ENCODE measurements at places on chromosomes 7 and 10.
A peak's percentile ranks its signal among the peaks of the same experiment; 100 is the strongest.

DNA sequence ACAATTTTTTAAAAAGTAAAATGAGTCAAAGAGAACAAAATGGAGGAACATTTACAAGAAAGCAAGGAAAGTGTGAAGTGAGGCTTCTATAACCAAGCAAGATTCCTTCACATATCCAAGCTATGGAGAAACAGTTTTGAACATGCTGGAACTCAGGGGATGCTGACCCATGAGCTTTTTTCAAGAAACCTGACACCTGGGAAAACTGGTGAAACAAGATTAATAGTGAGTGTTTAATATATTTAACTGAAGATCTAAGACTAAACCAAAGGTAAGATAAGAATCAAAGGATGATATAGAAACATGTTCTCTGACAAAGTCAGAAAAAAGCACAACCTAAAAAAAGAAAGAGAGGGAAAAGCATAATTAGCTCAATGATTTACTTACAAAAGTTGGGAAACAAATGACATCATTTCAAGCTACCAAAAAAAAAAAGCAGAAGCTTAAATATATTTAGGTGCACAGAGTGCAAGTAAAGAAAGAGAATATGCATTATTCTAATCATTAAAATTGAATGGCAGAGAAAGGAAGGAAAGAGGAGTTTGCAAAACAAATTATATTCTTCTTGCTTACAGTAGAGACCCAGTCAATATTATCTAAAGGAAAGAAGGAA is 24.9 kb downstream of the C7orf25 start:
- DNase-seq = no peak

- DNase-seq = no peak
These were observed 261.0 kb upstream of the KLF6 start for GRCh38 chr10:4046030-4046429.

DNA sequence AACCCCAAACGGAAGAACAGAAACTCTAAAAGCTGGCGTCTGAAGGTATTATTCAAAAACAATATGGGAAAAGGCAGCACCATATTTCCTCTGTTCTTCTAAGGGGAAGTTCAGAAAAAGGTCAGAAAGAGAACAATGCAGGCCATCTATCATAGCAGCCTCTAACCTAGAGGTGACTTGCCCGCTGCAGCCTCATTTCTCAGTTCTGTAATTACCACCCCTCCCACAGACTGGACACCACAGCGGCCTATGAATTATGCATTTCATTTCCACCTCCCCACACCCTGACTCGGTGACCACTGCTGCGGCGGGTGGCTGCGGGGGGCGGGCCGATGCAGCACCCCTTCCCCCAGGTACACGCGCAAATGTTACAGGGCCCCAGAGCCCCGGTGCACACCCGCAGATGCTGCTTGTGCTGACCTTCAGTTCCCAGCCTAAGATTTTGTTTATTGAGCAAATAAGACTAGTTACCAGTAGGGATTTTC is 125.5 kb downstream of the CLEC2L start:
- DNase-seq = no peak

DNA sequence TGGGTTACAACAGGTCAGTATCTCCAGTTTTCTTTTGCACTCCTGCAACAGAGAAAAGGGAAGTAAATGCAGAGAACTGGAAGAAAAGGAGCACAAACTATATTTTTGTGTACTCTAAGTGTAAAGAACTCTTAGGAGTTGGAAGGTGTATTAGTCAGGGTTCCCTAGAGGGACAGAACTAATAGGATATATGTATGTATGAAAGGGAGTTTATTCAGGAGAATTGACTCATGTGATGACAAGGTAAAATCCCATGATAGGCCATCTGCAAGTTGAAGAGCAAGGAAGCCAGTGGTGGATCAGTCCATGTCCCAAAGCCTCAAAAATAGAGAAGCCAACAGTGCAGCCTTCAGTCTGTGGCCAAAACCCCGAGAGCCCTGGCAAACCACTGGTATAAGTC is 22.6 kb upstream of the RAB18 start:
- no peak for DNase-seq

- no peak for DNase-seq
These were observed 23.1 kb upstream of the SDHAF3 start for GRCh38 chr7:97094284-97094930.

- DNase-seq = peak; percentile 73
These were observed 429.0 kb upstream of the MTPN start for GRCh38 chr7:136405931-136406777.

GRCh38 chr10:129969184-129969910 is 5.3 kb upstream of the EBF3 start:
- no peak for DNase-seq

GRCh38 chr10:83218205-83218604 is 921.1 kb upstream of the GHITM start:
- no peak for DNase-seq

DNA sequence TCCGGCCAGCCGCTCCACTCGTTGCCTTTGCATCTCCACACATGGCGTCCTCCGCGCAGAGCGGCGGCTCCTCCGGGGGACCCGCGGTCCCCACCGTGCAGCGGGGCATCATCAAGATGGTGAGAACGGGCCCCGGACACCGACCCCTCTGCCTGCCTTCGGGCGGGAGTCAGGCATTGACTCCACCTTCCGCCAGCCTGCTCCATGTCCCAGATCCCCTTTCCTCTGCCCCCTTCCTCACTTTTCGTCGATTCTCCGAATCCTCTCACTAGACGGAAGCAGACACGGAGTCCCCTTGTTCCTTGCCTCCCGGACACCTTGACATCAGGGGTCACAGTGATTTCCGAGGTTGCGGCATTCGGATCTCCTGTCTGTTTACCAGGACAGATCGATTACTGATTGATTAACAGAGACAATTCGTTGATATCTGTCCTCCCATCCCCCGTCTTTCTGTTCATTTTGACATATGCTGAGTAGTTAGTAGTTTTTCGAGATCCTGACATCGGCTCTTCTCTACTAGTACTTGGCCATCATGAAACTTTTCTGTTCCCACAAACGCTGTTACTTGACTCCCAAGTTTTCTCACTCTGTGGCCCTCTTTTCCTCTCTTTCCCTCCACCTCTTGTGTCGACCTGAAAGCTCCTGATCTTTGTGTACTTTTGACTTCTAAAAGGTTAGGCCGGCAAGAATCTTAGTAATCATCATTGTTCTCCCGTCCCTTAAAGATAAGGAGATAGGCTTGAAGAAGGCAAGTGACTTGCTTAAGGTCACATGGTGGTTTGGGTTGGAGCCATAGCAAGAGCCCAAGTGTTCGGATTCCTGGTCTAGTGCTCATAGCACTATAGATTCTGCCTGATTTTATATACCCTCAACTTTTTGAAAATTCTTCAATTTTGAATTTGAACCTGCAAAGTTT is 597 bp downstream of the SND1 start:
- no peak for DNase-seq

DNA sequence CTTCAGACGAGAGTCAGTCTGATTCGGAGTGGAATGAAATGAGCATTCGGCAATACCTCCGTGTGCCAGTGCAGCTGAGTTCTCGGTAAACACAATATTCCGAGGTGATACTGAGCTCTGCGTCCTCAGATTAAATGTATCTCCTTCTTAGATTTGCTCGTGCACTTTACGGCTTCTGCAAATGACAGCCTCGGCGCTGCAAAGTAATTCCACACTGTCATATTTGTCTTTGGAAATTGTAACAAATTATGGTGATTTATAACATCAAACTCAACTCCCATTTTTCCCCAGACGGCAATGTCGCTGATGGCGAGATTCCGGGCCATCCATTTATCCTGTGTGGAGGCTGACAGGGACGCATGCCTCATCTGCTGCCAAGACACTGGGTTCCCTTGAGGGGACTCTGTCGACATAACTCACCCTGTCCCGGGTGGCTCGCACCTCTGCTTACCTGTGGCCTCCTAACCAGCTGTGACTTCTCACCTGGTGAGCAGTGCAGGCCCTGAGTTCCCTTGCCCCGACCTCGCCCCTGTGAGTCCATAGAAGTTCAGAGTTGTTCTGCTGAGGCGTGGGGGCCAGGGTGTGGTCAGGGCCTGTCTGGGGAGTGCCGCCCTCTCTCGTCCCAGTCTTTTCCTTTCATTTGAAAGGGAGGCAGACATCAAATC is 201.9 kb downstream of the ADARB2 start:
- no peak for DNase-seq

DNA sequence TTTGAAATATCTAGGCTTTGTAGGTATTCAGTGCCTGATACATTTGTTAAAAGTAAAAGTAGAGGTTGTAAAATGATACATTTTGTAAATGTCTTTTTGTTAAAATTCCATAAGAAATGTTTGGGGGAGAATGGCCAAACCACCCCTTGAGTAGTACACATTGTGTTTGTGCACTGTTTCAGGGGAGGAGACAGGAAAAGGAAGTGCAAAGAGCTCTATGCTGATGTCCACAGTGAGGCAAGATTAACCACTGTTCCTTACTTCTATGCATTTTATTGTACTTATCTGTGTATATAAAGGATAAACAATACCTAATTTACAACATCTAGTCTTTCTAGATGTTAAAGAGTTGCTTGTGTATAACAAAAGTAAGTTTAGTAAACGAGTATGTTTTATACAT is 7.4 kb upstream of the CYCS start:
- no peak for DNase-seq

GRCh38 chr10:78212060-78212785 is 178.6 kb downstream of the RPS24 start:
- DNase-seq = no peak

DNA sequence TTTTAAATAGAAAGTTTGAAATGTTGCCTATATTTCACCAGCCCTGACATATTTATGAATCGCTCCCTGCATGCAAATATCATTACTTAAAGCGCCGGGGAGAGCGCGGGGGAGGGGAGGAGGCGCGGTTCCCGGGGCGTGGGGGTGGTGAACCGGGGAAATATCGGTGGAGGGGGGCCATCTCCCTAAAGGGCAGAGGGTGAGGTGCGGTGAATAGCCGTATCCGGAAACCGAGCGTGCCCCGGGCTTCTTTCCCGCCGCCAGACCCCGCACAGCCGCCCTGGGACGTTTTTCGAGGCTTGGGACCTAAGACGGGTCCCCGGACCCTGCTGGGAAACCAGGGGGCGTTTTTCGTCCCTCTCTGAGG is 6.9 kb upstream of the ZNF503 start:
- no peak for DNase-seq

DNA sequence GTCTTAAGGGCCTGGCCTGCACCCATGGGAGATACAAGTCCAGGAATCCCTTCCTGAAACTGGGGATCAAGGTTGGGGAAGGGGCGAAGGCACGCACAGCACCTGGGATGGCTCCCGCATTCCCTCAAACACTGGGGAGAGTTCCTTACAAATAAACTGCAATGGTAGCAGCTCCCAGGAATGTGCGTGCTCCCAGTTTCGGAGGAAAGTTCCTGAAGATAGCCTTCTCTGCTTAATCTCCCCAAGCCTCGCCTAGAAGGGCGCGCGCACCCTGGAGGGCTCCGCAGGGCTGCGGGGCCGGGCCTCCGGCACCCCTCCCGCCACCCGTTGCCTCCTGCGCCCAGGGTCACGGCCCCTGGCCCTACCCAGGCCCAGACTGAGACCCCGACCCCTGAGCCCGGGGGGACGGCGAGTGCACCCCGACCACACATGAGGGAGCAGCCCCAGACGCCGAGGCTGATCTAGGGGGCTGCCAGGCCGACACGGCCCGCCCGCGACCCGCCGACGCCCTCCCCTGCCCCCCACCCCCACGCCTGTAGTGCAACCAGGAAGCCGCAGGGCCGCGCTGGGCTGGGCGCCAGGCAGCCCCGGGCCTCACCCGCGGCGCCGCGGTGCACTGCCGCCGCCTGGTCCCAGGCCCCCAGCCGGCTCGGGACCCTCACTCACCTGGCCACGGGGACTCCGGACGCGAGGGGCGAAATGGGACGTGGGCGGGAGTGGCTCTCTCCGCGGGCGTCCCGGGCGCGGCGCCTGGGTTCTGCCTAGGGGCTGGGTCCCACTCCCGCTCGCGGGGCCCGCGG is 460 bp downstream of the ANXA11 start:
- DNase-seq = peak; percentile 40

DNA sequence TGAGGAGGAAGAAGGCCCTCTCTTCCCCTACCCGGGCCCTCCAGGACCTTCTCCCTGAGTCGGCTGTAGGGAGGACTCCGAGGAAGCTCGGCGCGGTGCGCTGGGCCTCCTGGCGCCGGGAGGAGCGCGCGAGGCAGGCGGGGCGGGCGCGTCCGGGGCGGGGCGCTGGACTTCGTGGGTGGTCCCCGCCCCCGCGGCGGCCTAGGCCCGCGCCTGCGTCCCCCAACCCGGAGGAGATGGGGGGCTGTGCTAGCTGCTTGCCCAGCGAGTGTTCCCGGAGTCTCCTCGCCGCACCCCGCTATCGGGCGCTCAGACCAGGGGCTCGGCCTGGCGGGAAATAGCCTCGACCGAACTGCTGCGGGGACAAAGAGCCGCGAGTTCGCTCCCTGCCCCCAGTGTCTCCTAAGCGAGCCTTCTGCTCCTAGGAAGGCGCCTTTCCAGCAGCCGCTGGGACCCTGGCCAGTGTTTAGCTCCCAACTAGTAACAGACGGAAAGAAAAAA is 19.2 kb upstream of the SMO start:
- no peak for DNase-seq

GRCh38 chr10:110512461-110513187 is 14.9 kb downstream of the DUSP5 start:
- no peak for DNase-seq

DNA sequence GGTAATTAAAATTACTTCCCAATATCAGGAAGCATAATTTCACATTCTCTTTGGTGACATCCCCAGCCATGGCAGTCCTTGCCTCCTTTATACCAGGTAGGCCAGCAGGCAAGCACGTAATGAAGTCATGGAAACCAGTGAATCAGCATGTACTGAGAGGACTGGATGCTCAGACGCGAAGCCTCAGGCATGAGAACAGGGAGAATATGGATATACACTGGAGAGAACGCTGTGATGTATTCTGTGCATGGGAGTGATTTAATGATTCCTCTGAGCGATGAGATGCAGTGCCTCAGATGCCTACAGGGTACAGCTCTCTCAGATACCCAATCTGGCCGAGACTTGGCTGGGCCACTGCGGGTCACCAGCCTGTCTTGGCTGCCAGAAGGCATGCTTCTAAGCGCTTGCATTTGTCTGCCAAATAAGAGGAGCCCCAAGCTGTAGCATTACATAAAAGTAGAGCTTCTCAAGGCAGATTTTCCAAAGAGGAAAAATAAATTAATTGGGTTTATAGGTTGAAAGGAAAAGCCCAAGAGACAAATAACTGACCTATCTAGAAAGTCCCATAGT is 238.1 kb downstream of the RELN start:
- DNase-seq = no peak

- DNase-seq = no peak
These were observed 165.5 kb upstream of the STK17A start for GRCh38 chr7:43417455-43417854.

- no peak for DNase-seq
These were observed 123.0 kb downstream of the NOC3L start for GRCh38 chr10:94239696-94240095.

DNA sequence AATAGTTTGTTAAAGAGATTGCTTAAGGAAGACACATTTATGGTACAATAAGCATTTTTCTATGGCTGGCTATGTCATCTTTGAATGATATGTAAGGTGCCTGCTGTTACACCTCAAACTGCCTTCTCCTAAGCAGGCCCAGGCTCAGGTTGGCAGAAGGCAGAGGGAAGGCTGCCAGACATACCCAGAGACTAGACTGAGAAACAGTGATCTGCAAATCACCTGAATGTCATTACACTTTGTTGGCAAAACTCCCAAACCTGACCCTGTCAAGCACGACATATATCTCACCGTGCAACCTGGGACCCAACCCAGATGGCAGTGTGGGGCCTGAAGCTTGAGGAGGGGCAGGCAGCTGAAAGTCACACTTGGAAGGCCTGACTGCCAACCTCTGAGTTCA is 136.6 kb upstream of the TARP start:
- no peak for DNase-seq

GRCh38 chr7:38244516-38244915 is 28.9 kb downstream of the TARP start:
- no peak for DNase-seq
